ENCODE measurements at places on chromosomes 6 and 20.

DNA sequence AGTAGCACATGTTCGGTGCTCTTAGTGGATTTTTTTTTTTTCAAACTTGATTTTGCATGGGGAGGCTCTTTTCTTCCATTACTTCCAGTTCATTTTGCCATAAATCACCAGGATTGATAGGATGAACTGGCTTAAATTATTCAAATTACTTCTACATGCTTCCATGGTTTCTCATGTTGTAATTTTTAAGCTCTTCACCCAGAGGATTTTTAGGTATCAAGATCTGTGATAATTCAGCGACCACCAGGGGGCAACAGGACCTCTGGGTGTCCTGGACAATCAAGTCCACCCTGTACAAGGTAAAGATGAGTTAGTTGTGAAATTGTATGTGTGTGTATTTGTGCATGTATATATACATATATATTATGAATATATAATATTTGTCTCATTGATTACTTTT lies 4.2 kb upstream of the EPHA7 start:
- DNase-seq = peak; percentile 65
- H3K4me3 ChIP-seq = no peak overlapping the region
- H3K36me3 ChIP-seq = no peaks in the 10 kb centered on the region
- no peak overlapping the region for H3K27ac ChIP-seq
- H3K27me3 ChIP-seq = peaks cover 26% of the 10 kb centered on the region

- peaks cover 6% of the 10 kb centered on the region for H3K36me3 ChIP-seq
- H3K27ac ChIP-seq = no peak overlapping the region
- peaks cover 15% of the 10 kb centered on the region for H3K4me1 ChIP-seq
- no peaks in the 10 kb centered on the region for H3K27me3 ChIP-seq
Measured at GRCh38 chr6:96520171-96521115, 1.2 kb upstream of the UFL1 start.

- H3K4me3 ChIP-seq = no peak overlapping the region
- H3K27me3 ChIP-seq = peaks cover 16% of the 10 kb centered on the region
- no peak overlapping the region for H3K27ac ChIP-seq
- H3K4me1 ChIP-seq = no peaks in the 10 kb centered on the region
Measured at GRCh38 chr20:24880356-24880755, 68.7 kb upstream of the CST7 start.

DNA sequence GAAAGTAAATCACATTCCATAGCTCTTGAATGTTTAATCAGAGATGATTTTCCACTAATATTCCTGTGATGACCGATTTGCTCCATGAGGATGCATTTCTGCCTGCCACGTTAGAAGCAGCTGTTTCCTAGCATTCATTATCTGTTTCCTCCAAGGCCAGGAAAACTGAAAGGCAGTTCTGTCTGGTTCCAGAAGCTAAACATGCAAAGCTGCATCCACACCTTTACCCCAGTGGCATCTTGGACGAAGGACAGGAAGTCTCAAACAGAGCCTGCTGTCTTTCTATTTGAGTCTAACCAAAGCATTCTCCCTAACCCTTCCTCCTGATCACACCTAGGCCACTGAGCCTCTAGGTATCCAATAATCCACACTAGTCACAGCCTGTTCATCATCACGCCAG lies 27.6 kb downstream of the CNKSR3 start:
- no peaks in the 10 kb centered on the region for H3K36me3 ChIP-seq
- no peak for DNase-seq
- no peak overlapping the region for H3K4me3 ChIP-seq
- H3K27ac ChIP-seq = no peak overlapping the region
- peaks cover 6% of the 10 kb centered on the region for H3K27me3 ChIP-seq

GRCh38 chr6:88871498-88871897 lies 91.9 kb downstream of the RNGTT start:
- H3K27me3 ChIP-seq = no peaks in the 10 kb centered on the region
- DNase-seq = no peak
- peaks cover 20% of the 10 kb centered on the region for H3K4me1 ChIP-seq
- peaks cover 4% of the 10 kb centered on the region for H3K36me3 ChIP-seq

GRCh38 chr20:13432126-13432525 lies 206.6 kb downstream of the TASP1 start:
- peaks cover 20% of the 10 kb centered on the region for H3K36me3 ChIP-seq
- peaks cover 25% of the 10 kb centered on the region for H3K4me1 ChIP-seq
- H3K27me3 ChIP-seq = no peaks in the 10 kb centered on the region

GRCh38 chr6:41684311-41685180 lies 46.3 kb downstream of the MDFI start:
- H3K36me3 ChIP-seq = peaks cover 4% of the 10 kb centered on the region
- no peak overlapping the region for H3K4me3 ChIP-seq
- H3K4me1 ChIP-seq = peaks cover 6% of the 10 kb centered on the region

- H3K4me1 ChIP-seq = peaks cover 66% of the 10 kb centered on the region
- peak overlapping the region; percentile 39 for H3K4me3 ChIP-seq
- DNase-seq = peak; percentile 55
- no peaks in the 10 kb centered on the region for H3K36me3 ChIP-seq
- H3K27me3 ChIP-seq = peaks cover under 1% of the 10 kb centered on the region
Measured at GRCh38 chr20:44071526-44072111, 115.4 kb downstream of the JPH2 start.

- no peak for DNase-seq
- H3K27ac ChIP-seq = no peak overlapping the region
- H3K4me3 ChIP-seq = no peak overlapping the region
- no peaks in the 10 kb centered on the region for H3K27me3 ChIP-seq
- H3K36me3 ChIP-seq = no peaks in the 10 kb centered on the region
- H3K4me1 ChIP-seq = no peaks in the 10 kb centered on the region
Measured at GRCh38 chr6:22249711-22250350, 47.0 kb downstream of the PRL start.

DNA sequence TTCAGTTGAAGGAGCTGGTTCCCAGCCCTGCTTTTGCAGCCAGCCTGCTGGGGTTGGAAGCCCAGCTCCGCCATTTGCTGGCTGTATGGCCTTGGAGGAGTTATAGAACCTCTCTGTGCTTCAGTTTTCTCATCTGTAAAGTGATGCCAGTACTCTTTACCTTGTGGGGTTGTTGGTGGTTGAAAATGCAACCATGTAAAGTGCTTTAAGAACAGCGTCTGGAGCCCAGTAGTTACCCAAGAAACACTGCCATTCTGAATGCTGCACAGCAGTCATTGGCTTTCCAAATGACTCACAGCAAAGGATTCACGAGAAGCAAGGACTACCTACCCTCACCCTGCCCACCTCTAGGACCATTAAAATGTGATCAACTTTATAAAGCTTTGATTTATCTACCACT lies 154.4 kb downstream of the F13A1 start:
- no peak for DNase-seq
- no peak overlapping the region for H3K4me3 ChIP-seq
- no peaks in the 10 kb centered on the region for H3K36me3 ChIP-seq
- H3K27me3 ChIP-seq = peaks cover 6% of the 10 kb centered on the region
- no peak overlapping the region for H3K27ac ChIP-seq

DNA sequence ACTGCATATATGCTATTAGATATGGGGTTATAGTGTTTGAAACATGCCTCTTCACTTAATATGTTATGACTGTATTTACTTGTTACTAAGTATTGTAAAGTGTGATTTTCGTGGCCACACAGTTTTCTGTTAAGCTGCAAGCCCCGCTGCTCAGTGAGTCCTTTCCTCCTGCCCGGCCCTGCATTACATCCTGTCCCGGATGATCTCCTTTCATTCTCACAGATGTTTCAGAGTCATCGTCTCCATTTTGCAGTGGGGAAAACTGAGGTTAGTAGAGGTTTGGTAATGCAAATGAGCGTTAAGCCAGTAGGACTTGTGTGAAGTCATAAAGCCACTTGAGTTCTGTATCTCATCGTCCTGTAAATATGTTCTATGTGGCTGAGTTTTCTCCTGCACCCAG lies 155.5 kb downstream of the CFAP61 start:
- H3K27me3 ChIP-seq = peaks cover 5% of the 10 kb centered on the region
- H3K36me3 ChIP-seq = no peaks in the 10 kb centered on the region
- H3K4me3 ChIP-seq = no peak overlapping the region
- H3K27ac ChIP-seq = no peak overlapping the region
- DNase-seq = no peak

DNA sequence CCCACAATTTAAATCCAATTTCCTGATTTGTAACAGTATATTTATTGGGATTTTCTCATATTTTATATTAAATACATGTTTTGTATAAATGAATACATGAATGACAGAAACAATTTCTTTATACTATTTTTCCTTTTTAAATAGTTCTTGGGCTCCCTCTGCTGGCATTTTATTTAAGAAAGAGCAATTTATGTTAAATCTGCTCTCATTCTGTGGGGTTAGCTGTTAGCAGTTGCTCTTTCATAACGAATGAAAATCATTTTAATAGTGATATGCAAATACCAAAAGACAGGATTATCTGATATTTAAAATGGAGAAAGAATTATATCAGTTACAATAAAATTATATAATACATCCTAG lies 118.3 kb downstream of the RALGAPA2 start:
- peak; percentile 54 for DNase-seq
- no peak overlapping the region for H3K4me3 ChIP-seq
- no peak overlapping the region for H3K27ac ChIP-seq
- peaks cover 13% of the 10 kb centered on the region for H3K36me3 ChIP-seq
- H3K4me1 ChIP-seq = no peaks in the 10 kb centered on the region

- H3K36me3 ChIP-seq = no peaks in the 10 kb centered on the region
- H3K27me3 ChIP-seq = no peaks in the 10 kb centered on the region
- H3K27ac ChIP-seq = no peak overlapping the region
- no peak for DNase-seq
- H3K4me3 ChIP-seq = no peak overlapping the region
Measured at GRCh38 chr6:76014626-76015530, 57.6 kb downstream of the IMPG1 start.

DNA sequence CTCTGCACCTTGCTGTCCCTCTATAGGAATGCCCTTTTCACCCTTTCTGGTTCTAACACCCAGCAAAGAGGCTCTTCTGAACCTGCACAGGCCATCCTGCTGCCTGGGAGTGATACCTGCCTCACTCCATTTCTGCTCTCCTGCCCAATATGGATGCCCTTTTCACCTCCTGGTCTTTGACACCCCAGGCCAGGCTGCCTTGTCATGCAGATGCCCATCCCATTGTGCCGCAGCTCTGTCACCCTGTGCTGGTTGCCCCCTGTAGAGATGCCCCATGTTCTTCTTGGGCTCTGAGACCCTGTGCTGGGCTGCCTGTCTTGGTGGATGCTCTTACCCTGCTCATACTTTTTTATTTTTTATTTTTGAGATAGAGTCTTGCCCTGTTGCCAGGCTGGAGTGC lies 95.3 kb downstream of the CDKAL1 start:
- H3K4me3 ChIP-seq = no peak overlapping the region
- no peak overlapping the region for H3K27ac ChIP-seq
- H3K27me3 ChIP-seq = no peaks in the 10 kb centered on the region
- DNase-seq = no peak
- peaks cover 24% of the 10 kb centered on the region for H3K4me1 ChIP-seq

DNA sequence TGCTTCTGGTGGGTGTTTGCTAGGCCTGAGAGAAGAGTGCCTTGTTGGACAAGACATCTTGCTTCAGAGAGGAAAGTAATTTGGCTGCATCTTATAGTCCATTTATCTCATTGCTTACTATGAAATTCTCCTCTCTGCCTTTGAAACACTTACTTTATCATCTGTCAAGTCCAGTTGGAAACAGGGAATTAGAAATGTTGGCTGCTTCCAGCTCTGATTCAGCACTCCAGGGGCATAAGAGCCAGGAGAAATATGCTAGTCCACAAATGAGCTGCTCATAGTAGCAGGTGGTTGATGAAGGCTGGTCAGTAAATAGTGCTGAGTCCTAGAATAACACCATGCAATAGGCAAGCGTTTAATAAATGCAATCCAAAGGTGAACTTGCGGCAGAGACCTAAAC lies 227.1 kb downstream of the SLC35F1 start:
- H3K4me3 ChIP-seq = no peak overlapping the region
- DNase-seq = no peak
- no peaks in the 10 kb centered on the region for H3K4me1 ChIP-seq
- no peaks in the 10 kb centered on the region for H3K36me3 ChIP-seq
- peaks cover 1% of the 10 kb centered on the region for H3K27me3 ChIP-seq

GRCh38 chr6:112592159-112592558 lies 245.0 kb downstream of the RFPL4B start:
- H3K4me3 ChIP-seq = no peak overlapping the region
- no peaks in the 10 kb centered on the region for H3K4me1 ChIP-seq
- no peaks in the 10 kb centered on the region for H3K27me3 ChIP-seq

- H3K36me3 ChIP-seq = no peaks in the 10 kb centered on the region
- no peak overlapping the region for H3K4me3 ChIP-seq
- no peak overlapping the region for H3K27ac ChIP-seq
- DNase-seq = peak; percentile 53
Measured at GRCh38 chr6:169568314-169569087, 133.3 kb downstream of the WDR27 start.

GRCh38 chr6:137767911-137768690 lies 99.0 kb upstream of the TNFAIP3 start:
- peaks cover 24% of the 10 kb centered on the region for H3K4me1 ChIP-seq
- H3K27ac ChIP-seq = peak overlapping the region; percentile 87
- no peaks in the 10 kb centered on the region for H3K27me3 ChIP-seq
- H3K4me3 ChIP-seq = peak overlapping the region; percentile 47
- DNase-seq = peak; percentile 73
- H3K36me3 ChIP-seq = peaks cover 2% of the 10 kb centered on the region

- H3K4me1 ChIP-seq = no peaks in the 10 kb centered on the region
- H3K27me3 ChIP-seq = no peaks in the 10 kb centered on the region
- H3K36me3 ChIP-seq = no peaks in the 10 kb centered on the region
- no peak for DNase-seq
- no peak overlapping the region for H3K27ac ChIP-seq
Measured at GRCh38 chr6:140427842-140428241, 1053.4 kb upstream of the CITED2 start.

- H3K36me3 ChIP-seq = peaks cover 42% of the 10 kb centered on the region
- H3K4me1 ChIP-seq = peaks cover 23% of the 10 kb centered on the region
- peak overlapping the region; percentile 94 for H3K4me3 ChIP-seq
- peaks cover 2% of the 10 kb centered on the region for H3K27me3 ChIP-seq
Measured at GRCh38 chr6:33297956-33298772, 578 bp downstream of the RGL2 start.

DNA sequence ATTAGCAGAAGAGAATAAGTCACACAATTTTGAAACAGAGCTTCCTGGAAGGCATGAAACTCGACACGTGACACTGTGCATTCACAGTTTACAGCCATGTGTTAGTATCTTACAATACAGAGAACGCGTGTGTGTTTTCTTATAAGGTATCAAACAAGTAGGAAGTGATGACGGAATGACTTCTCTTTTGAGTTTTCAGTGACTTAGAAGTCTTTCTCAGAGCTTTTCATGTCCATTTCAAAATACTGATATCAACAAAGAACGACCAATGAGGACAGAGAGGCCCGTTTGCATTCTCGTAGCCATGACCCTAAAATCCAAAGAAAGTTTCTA lies 36.6 kb upstream of the DUSP22 start:
- DNase-seq = no peak
- no peak overlapping the region for H3K4me3 ChIP-seq
- H3K27me3 ChIP-seq = no peaks in the 10 kb centered on the region
- no peak overlapping the region for H3K27ac ChIP-seq

- no peaks in the 10 kb centered on the region for H3K4me1 ChIP-seq
- no peak overlapping the region for H3K27ac ChIP-seq
- no peak overlapping the region for H3K4me3 ChIP-seq
- no peak for DNase-seq
Measured at GRCh38 chr6:729606-730320, 36.8 kb upstream of the EXOC2 start.

Data from activated CD4-positive, alpha-beta T cell treated with anti-CD3 and anti-CD28 coated beads, Interleukin-2, amount 10 ng/mL, durations not matched to agents 24 days and 14 days (primary cell).